ENCODE measurements at places on chromosomes 6 and 20.
A peak's percentile ranks its signal among the peaks of the same experiment; 100 is the strongest.

- DNase-seq: no peak
Measured at GRCh38 chr6:90107771-90108282, 188.8 kb downstream of the BACH2 start.

DNA sequence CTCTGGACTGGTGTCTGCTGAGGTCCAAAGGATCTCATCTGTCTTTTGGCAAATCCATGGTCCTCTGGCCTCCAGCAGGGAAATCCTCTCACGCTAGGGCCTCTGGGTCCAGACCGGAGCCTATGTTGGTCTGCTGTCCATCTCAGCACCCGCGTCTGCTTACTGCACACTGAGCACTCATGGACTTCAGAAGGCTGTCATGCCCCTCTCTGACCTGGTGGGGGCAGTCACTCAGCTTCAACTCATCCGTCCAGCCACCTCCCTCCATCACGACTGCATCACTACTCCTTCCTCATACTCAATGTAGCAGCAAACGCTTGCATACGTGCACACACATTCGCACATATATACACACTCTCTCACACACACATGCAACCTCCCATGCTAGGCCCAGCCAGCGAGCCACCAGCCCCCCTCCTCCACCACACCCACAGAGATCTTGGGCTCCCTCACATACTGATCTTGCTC, 33.3 kb downstream of the GABRR2 start:
- peak; percentile 28 for DNase-seq

DNA sequence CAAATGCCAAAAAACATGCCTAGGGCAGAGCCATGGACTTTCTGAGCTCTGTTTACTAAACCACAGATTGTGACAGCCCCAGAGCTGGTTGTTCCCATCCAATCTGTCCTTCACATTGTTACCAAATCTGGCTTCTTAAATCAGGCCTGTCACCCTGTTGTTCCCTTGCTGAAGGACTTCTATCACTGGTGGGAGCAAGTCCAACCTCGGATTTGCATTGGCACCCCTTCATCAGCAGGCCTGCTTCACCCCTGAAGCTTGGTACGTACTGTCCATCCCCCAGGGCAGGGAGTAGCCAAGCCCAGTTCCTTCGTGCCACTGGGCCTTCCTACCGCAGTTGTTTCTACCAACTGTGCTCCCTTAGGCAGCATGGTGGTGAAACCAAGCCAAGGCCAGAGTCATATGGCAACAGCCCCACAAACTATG, 357.3 kb upstream of the JARID2 start:
- no peak for DNase-seq

DNA sequence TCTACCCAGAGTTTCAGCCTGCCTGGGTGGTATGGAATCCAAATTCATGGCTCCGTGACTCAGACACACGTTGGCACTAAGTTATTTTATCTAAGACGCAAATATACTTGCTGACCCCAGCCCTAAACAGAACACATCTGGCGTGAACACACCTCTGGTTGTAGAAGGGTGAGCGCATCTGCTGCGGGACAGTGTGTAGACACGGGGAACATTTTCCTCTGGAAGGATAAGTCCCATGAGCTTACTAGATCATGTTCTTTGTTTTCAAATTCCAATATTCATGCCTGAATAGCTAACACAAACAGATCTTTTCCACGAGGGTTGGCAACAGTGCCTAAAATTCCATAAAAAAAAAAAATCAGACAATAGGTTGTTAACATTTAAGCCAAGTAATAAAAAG, 87.8 kb downstream of the TMEM170B start:
- peak; percentile 26 for DNase-seq

DNA sequence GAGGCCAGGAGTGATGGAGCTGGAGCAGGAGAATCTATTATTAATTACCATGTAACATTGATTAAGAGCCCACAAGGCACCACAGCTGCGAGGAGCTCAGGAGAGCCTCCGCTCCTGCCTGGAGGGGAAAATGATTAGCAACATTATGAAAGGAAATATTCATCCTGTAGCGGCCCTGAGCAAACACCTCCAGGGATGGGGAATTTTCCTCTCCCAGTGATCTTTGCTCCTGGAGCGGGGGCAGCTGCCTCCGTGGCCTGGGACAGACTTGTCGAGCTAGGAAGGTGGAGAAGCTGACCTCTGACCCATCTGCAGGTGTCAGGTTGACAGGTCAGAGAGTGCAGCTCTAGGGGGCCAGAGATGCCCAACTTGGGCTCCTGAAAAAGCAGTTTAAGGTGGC, 40.1 kb upstream of the SIRPA start:
- no peak for DNase-seq

Measured in fibroblast of skin of back (primary cell).